ENCODE measurements at places on chromosomes 3 and 15.
A peak's percentile ranks its signal among the peaks of the same experiment; 100 is the strongest.

GRCh38 chr15:31344823-31345605, 18.4 kb downstream of the KLF13 start:
- DNase-seq = no peak

DNA sequence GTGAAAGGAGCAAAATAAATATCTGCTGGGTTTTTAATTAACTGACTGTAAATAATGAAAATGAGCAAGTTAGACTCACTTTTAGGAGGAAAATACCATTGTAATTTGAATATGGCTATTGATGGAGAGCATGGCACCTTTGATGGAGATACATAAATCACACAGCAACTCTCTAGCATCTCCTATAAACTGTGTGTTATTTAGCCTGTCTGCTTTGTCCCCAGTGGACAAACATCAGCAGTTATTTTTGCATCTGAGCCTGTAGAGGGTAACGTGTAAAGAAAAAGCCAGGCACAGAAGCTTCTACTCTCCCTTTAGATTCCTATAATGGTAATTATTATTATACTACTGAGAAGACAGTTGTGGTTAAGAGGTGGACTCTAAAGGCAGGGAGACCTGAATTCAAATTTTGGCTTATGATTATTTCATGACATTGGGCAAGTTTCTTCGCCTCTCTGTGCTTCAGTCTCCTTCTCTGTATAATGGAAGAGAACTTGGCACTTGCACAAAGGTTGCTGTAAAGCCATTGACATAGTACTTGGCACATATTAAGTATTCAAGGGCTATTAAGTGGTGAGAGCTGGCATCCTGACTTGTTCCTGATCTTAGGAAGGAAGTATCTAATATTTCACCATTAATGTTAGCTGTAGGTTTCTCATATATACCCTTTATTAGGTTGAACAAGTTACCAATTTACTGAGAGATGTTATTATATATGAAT, 289.5 kb upstream of the TRIM42 start:
- no peak for DNase-seq

DNA sequence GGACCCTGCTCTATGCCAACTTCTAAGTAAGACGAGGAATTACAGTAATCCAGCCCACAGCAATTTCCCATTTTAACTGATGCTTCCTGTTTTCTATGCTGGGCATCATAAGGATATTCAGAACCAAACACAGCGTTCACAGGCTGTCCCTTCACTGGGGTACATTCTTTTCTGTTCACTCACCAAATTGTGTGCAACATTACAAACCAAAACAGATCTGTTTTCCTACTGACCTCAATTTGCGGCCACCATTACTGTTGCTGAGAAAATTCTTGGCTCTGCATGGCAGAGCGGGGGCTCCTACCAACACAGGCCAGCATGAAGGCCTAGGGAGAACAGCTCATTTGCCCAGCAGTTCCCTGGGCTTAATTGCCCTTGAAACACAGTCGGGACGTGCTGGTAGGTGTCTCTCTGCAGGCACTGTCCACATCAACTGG, 76.5 kb downstream of the MYO1E start:
- DNase-seq = peak; percentile 65

GRCh38 chr15:87935583-87935982, 321.0 kb downstream of the NTRK3 start:
- DNase-seq = no peak
